ENCODE measurements at places on chromosomes 16 and 17.
A peak's percentile ranks its signal among the peaks of the same experiment; 100 is the strongest.

DNA sequence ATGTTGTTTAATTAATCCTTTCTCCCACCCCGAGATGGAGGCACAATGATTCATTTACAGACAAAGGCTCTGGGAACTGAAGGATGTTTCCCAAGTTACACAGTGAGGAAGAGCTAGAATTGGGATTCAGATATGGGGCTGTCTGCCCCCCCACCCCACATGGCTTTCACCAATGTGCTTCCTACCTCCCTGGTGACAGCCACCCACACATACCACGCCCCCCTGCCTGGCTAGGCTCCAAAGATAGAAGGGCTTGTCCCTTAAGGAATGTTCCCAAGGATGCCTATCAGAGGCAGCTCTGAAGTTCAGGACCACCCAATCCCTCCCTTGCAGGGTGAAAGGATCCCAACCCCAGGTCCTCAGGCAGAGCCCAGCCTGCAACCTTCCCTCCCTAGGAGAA, 32.9 kb downstream of the CFAP20 start:
- H3K27me3 ChIP-seq: no peaks in the 10 kb centered on the region
- DNase-seq: no peak
- no peaks in the 10 kb centered on the region for H3K4me1 ChIP-seq
- H3K36me3 ChIP-seq: no peaks in the 10 kb centered on the region
- no peak overlapping the region for H3K4me3 ChIP-seq
- H3K27ac ChIP-seq: no peak overlapping the region

GRCh38 chr17:82396601-82397435, 21.3 kb upstream of the HEXD start:
- peaks cover 6% of the 10 kb centered on the region for H3K4me1 ChIP-seq
- no peak overlapping the region for H3K27ac ChIP-seq
- peak; percentile 53 for DNase-seq
- H3K36me3 ChIP-seq: peaks cover 2% of the 10 kb centered on the region
- H3K4me3 ChIP-seq: no peak overlapping the region
- H3K27me3 ChIP-seq: no peaks in the 10 kb centered on the region

GRCh38 chr17:48427598-48427997, 2.4 kb downstream of the SKAP1 start:
- peaks cover 2% of the 10 kb centered on the region for H3K4me1 ChIP-seq
- peaks cover 37% of the 10 kb centered on the region for H3K27me3 ChIP-seq
- DNase-seq: no peak
- H3K27ac ChIP-seq: no peak overlapping the region
- H3K36me3 ChIP-seq: no peaks in the 10 kb centered on the region
- H3K4me3 ChIP-seq: no peak overlapping the region

- DNase-seq: no peak
- H3K36me3 ChIP-seq: no peaks in the 10 kb centered on the region
- no peaks in the 10 kb centered on the region for H3K27me3 ChIP-seq
These were observed 575.9 kb downstream of the HS3ST4 start for GRCh38 chr16:26267641-26268040.

DNA sequence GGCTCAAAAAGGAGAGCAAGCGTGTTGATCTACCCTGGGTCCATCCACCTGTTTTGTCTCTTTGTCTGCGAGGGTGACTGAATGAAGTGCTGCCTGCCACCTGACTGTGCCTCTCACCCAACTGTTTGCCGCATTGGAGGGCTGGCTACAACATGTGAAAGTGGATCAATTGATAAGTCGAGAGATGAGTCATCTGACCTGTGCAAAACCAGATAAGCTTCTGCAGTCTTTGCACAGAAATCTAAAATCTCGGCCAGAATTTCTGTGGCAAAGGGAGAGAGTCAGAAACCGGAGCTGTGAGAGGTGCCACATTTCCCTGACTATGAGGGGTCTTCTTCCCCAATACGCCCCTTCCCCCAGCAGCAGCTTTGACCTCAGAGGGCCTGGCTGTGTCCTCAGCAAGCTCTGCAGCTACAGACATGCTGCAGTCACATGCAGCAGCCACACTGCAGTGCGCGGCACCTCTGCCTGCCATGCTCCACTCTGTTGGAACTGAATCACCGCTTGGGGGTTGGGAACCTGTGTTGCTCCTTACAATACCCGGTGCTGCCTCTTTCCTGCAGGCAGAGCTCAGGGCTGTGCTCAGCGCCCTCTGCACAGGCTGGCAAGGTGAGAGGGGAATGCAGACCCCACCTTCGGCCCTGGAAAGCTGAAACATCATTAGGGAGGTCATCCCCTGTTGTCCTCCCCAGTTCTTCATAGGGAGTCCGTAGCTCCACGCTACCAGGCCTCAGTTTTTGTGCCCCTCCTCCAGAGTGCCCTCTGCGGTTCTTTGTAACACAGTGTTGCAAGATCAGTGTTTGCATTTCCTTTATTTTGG, 16.2 kb upstream of the HAS3 start:
- peak; percentile 38 for DNase-seq
- H3K27ac ChIP-seq: no peak overlapping the region
- H3K4me3 ChIP-seq: no peak overlapping the region
- H3K27me3 ChIP-seq: no peaks in the 10 kb centered on the region

DNA sequence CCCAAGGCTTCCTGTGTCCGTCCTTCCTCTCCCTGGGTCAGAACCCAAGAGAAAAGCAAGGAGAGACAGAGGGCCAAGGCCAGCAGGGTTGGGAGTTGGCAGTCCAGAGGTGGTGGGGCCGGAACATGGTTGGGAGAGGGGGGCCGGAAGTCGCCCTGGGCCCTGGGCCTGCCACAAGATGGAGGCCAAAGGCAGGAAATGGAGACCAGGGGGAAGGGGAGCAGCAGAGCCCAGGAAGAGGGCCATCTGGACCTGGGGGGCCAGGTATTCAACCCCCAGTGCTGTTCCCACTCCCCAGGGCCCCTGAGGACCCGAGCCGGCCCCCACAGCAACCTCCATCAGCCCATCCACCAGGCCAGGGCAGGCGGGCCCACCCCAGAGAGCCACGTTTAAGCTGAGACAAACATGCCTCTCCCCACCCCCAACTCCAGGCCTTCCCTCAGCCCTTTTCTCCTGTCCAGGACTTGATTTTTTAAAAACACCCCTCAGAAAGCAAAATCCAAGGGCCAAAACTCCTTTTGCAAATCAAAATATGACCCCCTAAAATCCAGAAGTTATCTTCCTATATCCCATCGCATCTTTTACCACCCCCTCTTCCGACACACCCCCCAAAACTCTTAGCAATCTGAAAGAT, 4.4 kb upstream of the BCL6B start:
- H3K27me3 ChIP-seq: peaks cover 10% of the 10 kb centered on the region
- peaks cover 24% of the 10 kb centered on the region for H3K4me1 ChIP-seq
- no peak overlapping the region for H3K27ac ChIP-seq

DNA sequence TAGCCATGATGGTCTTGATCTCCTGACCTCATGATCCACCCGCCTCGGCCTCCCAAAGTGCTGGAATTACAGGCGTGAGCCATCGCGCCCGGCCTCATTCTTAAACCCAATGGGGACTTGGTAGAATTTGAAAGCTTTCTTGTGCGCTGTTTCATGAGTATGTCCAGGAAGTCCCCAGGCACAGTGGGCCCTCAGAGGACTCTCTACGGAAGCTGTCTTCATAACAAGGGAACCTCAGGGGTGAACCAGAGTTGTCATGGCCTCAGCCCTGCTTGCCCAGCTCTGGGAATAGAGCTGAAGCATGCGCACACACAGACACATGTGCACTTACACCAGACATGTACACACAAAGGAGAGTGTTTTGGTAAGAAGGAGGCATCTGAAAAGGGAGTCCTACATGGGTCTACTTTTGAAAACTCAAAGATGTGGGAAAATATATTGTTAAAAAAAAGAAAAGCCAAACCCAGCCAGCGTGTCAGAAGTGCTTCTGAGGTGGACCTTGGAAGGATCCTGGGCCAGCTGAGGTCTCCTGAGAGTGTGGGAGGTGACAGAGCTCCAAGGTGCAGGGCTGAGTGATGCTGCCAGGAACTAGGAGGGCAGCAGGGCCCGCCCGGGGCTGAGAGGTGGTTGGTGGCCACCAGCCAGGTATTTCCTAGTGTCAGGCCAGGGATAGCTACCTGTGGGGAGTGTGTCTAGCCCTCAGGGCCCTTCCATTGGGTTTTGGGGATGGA, 54.6 kb downstream of the EPN2 start:
- H3K27ac ChIP-seq: no peak overlapping the region
- H3K27me3 ChIP-seq: no peaks in the 10 kb centered on the region
- peaks cover 5% of the 10 kb centered on the region for H3K4me1 ChIP-seq
- H3K36me3 ChIP-seq: no peaks in the 10 kb centered on the region
- DNase-seq: no peak

- no peak overlapping the region for H3K27ac ChIP-seq
- H3K4me3 ChIP-seq: peak overlapping the region; percentile 17
- DNase-seq: no peak
- H3K27me3 ChIP-seq: no peaks in the 10 kb centered on the region
- no peaks in the 10 kb centered on the region for H3K36me3 ChIP-seq
These were observed 14.2 kb upstream of the SLC38A10 start for GRCh38 chr17:81309140-81309858.

GRCh38 chr17:82655038-82655479, 6.8 kb upstream of the WDR45B start:
- no peaks in the 10 kb centered on the region for H3K36me3 ChIP-seq
- DNase-seq: no peak
- H3K27ac ChIP-seq: no peak overlapping the region
- no peak overlapping the region for H3K4me3 ChIP-seq
- H3K4me1 ChIP-seq: no peaks in the 10 kb centered on the region

DNA sequence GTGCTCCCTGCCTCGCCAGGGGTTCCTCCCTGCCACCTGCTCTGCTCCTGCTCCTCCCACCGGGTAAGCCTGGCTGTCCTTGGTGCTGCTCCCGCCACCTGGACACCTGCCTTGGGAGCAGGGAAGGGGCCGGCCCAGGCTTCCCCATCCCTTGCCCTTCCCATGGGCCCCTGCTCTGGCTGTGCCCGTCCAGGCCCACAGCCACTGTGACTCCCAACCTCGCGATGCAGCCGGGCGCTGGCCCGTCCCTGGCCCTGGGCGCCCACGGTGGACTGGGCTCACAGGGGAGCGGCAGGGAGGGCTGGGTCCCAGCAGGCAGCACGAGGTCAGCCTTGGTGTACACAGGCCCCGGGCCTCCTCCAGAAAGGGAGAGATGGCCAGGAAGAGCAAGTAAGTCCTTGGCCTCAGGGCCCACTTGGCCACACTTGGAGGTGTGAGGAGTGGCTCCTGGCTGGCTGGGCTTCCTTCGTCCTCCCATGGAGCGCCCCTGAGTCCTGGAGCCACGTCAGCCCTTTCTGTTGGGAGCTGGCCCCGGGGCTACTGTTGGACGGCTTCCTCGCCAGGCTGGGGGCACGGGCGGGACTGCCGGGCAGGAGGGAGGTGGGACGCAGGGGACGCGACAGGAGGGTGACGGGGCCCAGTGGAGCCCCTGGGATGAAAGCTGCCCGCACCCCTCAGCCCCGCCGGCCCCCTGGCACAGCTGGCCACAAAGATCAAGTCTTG, 15.3 kb downstream of the ENGASE start:
- H3K4me1 ChIP-seq: no peaks in the 10 kb centered on the region
- DNase-seq: no peak
- H3K36me3 ChIP-seq: no peaks in the 10 kb centered on the region
- no peak overlapping the region for H3K27ac ChIP-seq
- no peaks in the 10 kb centered on the region for H3K27me3 ChIP-seq
- no peak overlapping the region for H3K4me3 ChIP-seq

All from astrocyte (in vitro differentiated cells and primary cell).